Stimulated activated naive CD8-positive, alpha-beta T cell treated with anti-CD3 and anti-CD28 coated beads, Interleukin-15, Interleukin-2, amounts not matched to agents 100 U/mL and 50 U/mL, for 24 hours (primary cell): ENCODE measurements at places on chromosomes 5 and 9.

DNA sequence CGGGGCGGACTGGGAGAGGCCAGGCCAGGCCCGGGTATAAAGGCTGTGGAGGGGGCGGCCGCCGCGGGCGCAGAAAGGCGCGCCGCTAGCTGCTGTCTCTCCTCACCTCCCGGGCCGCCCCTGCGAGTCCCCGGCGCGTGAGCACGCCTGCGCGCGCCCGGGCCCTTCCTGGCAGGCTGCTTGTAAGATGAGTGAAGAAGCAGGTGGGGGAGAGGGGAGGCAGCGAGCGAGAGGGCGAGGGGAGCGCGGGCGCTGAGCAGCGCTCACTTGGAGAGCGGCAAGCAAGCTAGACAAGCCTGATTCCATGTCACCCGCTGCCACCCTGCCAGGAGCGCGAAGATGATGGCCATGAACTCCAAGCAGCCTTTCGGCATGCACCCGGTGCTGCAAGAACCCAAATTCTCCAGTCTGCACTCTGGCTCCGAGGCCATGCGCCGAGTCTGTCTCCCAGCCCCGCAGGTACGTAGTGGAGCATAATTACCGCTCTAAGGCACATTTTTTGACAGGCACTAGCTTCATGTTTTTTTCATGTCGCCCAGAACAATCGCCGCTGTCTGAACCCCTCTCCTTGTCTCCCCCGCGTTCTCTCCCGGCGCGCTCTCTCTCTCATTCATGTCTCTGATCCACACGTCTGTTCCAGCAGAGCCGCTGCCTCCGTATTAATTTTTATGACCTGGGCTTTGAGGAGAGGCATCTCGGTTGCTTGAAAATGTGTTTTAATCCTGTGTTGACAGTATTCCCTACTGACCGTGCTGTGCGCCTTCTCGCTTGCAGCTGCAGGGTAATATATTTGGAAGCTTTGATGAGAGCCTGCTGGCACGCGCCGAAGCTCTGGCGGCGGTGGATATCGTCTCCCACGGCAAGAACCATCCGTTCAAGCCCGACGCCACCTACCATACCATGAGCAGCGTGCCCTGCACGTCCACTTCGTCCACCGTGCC, at the start of gene POU4F3:
Gene POU4F3, plus strand, starts transcription at position 66 of the 941 bp plus-strand sequence. Its CDS starts 274 bp downstream, at position 340.
- DNase-seq, result no peak

GRCh38 chr5:135800656-135801055, 33.8 kb upstream of the SLC25A48 start:
- no peak for DNase-seq

GRCh38 chr9:69495296-69495695, 170.3 kb downstream of the ENTREP1 start:
- no peak for DNase-seq

DNA sequence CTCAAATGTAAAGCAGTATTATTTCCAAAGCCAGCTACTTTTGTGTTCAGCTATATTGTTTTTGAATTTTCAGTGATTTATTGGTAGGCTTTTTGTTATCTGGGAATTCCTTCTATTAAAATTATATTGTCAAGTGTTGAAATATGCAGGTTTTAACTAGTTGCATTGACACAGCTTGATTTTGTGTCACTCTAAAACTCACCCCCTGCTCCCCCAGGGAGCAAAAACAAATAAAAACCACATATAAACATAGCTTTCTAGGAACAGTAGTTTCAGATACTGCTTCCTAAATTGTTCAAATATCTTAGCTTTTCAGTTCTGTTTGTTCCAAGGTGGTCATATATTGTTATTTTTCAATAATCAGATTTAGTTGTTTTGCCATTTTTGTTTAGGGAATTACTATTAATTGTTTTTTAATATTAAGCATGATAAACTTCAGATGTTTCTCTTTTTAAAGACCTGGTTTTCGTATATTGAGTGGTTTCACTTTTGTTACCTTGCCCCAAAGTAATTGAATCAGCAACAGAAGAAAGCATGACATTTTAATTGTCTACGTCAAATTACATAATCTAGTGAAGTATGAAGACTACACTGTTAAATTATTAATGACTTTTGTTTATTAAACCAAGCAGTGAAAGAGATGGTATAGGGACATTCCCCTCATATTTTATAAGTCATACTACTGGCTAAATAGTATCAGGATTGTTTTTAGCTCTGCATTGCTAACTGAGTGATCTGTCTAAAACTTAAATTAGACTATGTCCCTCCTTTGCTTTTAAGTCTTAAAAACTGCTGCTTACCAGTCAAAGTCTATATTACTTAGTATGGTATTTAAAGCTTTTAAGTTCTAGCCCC, 43.4 kb downstream of the ERBIN start:
- no peak for DNase-seq

GRCh38 chr9:70147196-70147595, 103.5 kb downstream of the MAMDC2 start:
- DNase-seq, result no peak

DNA sequence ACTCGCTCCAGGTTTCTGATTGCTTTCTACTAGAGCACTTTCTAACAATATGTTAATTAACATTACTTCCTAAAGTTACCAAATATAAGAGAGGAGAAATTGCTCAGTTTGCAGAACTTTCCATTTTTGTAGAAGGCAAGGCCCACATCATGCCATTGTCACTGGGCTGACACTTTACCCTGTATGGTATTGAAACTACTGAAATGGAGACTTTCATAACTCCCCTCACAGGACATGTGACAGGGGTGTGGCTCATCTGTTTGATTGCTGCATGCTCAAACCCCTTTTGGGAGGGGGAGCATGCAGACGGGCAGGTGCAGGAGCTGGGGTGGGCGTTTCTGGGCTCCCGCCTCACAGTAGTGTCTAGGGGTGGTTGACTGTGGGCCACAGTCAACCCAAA, 206.3 kb upstream of the GHR start:
- no peak for DNase-seq

- DNase-seq, result no peak
These were observed 49.8 kb upstream of the RPS23 start for GRCh38 chr5:82327941-82328340.

DNA sequence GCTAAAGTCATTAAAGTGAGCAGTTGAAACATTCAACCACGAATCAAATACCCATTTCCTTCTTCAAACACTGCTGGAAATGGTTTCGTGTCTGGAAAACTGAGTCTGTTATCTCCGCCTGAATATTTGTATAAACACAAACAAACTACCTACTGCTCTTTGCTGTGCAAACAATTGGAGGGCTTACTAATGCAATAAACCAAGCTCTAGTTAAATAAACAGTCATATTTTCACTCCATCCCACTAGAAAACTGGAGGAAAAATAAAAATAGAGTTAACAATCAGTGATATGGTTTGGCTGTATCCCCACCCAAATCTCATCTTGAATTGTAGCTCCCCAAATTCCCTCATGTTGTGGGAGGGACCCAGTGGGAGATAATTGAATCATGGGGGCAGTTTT, 397.6 kb downstream of the RASEF start:
- no peak for DNase-seq

DNA sequence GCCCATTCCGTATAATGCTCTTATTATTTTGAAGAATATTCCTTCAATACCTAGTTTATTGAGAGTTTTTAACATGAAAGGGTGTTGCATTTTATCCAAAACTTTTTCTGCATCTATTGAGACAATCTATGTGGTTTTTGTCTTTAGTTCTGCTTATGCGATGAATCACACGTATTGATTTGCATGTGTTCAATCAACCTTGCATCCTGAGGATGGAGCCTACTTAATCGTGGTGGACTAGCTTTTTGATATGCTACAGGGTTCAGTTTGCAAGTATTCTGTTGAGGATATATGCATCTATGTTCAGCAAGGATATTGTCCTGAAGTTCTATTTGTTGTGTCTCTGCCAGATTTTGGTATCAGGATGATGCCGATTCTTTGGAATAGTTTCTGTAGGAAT, 1070.3 kb upstream of the CDH18 start:
- DNase-seq, result no peak

- no peak for DNase-seq
These were observed 6.0 kb upstream of the NEK6 start for GRCh38 chr9:124251605-124252378.

- no peak for DNase-seq
These were observed 1052.3 kb downstream of the PTPRD start for GRCh38 chr9:9560382-9561035.

GRCh38 chr5:55205001-55205400, 22.1 kb downstream of the MCIDAS start:
- DNase-seq, result no peak

DNA sequence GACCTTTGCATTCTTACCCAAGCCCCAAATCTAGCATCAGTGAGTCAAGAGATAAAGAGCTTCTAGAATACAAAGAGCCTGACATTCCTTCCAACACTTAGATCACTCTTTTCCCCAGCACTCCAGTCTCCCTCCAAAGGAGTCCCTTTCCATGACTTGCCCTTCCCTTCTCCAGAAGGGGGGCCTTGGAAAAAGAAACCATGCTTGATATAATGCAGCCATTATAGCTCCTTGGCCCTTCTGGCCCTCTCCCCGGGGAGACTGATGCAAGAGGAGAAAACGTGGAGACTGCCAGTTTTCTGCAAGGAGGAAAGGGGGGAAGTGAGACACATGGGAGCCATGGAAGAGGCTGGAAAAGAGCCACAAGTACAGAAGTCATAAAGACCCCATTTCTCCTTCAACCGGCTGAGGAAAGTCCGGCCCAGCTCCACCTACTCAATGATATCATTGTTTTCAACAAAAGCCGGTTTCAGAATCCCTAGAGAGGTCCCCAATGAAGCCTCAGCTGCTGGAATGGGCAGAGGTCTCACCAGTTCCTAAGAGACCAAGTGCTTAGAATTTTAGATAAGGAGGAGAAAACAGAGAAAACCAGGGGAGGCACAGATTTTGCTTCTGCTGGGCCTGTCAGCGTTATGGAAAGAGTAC, 29.0 kb downstream of the ADAM19 start:
- DNase-seq, result no peak

GRCh38 chr9:25804856-25805255, 126.6 kb upstream of the TUSC1 start:
- no peak for DNase-seq

- no peak for DNase-seq
These were observed 209.4 kb downstream of the PIK3R1 start for GRCh38 chr5:68424799-68425537.

DNA sequence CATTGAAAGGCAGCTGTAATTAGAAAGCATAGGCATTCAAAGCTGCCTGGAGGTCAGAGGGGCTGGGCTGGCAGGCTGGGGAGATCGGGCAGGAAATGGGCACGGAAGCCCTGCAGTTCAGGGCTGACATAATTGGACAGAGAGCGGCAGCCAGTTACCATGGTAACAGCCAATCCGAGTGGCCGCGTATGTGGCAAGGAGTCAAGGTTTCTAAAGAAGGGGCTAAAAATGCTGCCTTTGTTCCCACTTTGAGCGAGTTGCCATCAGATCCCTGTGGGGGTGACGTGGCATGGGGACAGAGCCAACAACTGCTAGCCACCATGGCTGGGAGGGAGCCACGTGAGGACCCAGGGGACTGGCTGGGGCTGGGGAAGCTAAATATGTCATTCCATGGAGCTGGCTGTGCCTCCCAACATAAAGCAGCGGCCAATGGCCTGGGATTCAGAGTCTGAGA, 44.7 kb upstream of the NDFIP1 start:
- peak; percentile 54 for DNase-seq

DNA sequence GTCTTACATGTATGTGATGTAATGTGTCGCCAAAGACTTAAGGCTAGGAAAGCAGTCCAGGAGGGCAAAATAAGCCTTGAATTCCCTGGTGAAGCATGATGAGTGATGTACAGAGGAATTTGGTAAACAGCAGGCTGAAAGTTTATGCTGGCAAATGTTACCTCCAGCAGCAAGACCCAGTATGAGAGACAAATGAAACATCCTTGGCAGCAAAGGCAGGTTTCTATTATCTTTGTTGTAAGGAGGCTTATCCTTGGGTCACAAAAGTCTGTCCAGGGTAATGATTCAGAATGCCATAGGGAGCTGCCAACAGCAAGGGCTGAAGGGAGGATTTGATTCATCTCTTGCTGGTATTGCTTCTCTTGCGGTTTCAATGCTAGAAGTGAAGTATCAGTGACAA, 75.9 kb upstream of the HTR4 start:
- no peak for DNase-seq

- DNase-seq, result no peak
These were observed 160.2 kb downstream of the FAM170A start for GRCh38 chr5:119789406-119790117.

GRCh38 chr9:13588151-13589033, 308.9 kb upstream of the MPDZ start:
- DNase-seq, result no peak

DNA sequence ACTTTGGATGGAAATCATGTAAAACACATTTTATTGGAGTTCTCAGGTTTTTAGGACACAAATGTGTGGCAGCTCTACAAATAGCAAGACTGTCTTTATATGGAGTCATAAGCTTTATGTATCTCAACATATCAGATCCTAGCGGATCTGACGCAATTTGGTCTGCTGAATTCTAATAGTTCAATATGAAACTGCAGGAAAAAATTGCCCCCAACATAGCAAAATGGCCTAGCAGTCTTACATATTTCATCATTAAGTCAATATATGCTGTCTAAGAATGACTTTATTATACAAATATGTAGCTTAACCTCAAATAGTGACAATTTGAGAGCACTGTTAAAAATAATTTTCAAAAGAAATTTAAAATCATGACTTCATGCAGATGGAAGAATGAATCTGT, 244.3 kb downstream of the TAF11L14 start:
- no peak for DNase-seq

DNA sequence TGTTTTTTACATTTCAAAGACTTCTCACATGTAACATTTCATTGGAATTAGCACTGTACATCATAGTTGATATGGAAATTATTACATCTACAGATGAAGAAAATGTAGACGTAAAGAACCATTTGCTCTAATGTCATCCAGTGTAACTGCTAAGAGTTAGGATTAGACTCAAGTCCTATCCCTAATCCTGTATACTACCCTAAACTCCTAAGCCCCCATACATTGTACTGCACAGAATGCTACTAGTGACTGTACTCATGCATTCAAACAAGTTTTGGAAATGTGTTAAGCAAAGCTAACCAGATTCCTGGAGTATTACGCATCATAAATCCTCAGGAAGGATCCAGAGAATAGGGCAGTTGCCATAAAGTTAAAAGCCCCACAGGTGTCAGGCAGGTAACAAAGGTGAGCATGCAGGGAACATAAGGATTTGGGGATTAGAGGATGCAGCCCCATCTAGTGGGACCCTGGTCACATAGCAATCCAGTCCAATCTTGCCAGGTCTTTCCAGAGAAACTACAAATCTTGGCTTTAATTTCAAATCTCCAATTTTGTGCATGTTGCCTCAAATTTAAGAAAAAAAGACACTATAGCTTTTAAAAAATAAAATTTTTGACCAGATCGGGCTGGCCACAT, 32.0 kb downstream of the HAVCR1 start:
- peak; percentile 21 for DNase-seq

GRCh38 chr5:18566671-18567070, 932.4 kb downstream of the TAF11L14 start:
- no peak for DNase-seq

DNA sequence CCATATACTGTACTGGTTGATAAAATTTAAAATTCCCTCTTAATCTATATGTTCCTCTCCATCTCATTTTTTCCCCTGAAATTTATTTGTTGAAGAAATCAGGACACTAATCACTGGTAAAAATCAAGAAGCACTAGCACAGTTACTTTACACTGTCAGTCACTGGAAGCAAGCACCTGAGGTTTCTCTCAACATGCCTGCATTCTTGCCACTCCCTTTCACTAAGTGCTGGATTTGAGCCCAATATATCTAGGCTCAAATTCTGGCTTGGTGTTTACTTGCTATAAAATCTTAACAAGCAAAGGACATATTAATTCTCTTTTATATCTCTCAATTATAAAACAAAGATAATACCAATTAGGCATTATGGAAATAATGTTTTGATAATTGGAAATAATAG, 58.6 kb downstream of the DIAPH1 start:
- DNase-seq, result no peak
